ENCODE measurements at places on chromosomes 16 and 17.

DNA sequence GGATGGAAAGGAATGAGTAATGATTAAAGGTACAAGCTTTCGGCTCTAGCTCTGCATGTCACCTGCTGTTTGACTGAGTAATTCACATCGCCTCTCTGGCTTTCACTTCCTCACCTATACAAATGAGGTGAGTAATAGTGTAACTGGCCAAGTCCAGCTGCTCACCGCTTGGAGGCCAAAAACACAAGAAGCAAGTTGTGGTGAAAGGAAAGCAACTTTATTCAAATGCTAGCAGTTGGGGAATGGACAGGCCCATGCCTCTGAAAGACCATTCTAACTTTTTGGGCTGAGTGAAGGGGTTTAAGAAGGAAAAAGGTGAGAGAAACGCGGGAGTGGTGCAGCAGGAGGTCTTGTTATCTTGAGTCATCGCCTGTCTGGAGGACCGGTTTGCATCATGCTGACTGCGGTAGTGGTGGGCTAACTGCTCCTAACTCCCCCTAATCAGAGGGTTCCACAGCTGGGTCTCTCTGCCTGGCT lies 45.7 kb upstream of the CSNK2A2 start:
- no peak for DNase-seq

DNA sequence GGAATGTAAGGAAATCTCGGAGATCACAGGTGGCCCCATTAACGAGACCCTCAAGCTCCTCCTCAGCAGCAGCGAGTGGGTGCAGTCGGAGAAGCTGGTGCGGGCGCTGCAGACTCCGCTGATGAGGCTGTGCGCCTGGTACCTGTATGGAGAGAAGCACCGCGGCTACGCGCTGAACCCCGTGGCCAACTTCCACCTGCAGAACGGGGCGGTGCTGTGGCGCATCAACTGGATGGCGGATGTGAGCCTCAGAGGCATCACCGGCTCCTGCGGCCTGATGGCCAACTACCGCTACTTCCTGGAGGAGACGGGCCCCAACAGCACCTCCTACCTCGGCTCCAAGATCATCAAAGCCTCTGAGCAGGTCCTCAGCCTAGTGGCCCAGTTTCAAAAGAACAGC lies 16.2 kb downstream of the MLYCD start:
- no peak for DNase-seq

DNA sequence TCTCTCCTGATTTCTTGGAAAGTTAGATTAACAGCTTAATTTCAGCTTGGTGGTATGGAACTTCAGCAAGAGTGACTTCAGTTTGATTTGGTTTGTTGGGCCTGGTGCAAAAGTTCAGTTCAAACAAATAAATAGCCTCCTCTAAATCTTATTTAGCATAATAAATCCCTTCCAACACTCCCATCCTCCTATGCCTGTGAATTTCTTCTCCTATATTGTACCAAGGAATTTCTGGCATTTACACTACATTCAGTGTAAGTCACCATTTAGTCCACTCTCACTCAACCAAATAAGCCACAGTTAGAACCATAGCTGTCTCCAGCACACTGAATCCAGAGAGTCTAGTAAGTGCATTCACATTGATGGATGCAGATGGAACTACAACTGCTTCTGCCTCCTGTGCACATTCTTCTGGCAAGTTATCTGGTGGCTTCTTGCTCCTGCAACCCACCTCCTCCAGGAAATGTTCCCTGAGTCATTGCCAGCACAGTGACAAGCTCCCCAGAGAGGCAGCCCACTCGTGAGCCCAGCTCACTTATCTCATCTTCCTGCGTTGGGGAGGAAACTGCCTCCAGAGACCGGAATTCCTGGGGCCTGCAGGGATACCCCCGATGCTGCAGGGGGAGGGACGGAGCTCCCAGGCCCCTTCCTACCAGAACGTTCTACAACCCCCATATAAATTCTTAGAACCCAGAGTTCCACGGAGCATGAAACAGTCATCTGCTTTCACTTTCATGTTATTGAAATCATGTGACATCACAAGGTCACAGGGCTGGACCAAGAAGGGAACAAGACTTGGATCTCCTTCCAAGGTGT lies 318.3 kb downstream of the PHKB start:
- no peak for DNase-seq

DNA sequence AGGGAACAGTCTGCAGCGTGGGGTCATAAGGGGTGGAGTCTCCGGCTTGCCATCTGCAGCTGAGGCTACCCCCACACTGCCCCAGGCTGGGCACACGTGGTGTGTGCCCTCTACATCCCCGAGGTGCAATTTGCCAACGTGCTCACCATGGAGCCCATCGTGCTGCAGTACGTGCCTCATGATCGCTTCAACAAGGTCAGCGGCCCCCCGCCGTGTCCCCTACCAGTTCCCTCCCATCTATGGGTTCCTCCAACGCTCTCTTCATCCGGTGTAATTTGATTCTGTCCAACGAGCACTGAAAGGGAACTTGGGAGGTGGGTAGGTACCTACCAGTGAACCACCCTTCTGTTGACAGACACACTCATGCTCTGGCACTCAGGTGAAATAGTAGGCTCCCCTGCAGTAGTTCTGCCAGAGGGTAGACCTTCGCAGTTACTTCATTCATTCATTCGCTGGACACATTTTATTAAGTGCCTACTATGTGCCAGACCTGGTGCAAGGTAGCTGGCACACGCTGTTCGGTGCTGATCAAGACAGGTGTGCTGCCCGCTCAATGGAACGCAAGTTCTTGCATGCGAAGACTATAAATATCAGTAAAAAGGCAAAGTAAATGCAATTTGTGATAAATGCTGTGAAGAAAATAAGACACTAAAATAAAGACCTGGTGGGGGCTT lies 2.7 kb downstream of the MLLT6 start:
- DNase-seq, result no peak

- DNase-seq, result no peak
Measured at GRCh38 chr17:82830249-82830661, 9.6 kb downstream of the ZNF750 start.

- no peak for DNase-seq
Measured at GRCh38 chr16:51877686-51878085, 669.3 kb downstream of the TOX3 start.

GRCh38 chr16:75239542-75240122 lies 11.8 kb downstream of the BCAR1 start:
- DNase-seq, result no peak

GRCh38 chr16:52090080-52090479 lies 456.9 kb downstream of the TOX3 start:
- DNase-seq, result no peak
